ENCODE measurements at places on chromosomes 11 and 22.
A peak's percentile ranks its signal among the peaks of the same experiment; 100 is the strongest.

DNA sequence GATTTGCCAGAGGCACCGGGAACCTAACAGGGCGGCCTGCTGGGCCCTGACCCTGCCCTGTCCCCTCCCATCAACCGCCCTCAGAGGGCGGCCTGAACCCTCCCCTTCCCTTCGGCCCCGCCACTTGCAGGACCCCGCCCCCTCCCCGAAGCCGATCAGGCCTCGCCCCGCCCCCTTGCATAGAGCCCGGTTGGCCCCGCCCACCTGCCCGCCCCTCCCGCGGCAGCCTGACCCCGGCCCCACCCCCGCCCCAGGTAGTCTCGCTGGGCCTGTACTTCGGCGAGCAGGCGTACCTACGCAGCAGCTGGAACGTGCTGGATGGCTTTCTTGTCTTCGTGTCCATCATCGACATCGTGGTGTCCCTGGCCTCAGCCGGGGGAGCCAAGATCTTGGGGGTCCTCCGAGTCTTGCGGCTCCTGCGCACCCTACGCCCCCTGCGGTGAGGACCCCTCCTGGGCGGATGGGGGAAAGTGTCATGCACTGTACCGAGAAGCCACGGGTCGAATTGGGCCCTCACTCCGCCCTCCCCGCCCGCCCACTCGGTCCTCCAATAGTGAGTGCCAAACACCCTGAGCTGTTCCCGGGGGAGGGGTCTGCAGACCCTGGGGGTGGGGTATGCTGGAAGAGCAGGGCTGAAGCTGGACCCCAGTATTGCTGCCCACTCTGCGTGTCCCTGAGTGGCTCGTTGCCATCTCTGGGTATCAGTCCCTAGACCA lies 94.1 kb downstream of the CACNA1I start:
- no peak for DNase-seq

DNA sequence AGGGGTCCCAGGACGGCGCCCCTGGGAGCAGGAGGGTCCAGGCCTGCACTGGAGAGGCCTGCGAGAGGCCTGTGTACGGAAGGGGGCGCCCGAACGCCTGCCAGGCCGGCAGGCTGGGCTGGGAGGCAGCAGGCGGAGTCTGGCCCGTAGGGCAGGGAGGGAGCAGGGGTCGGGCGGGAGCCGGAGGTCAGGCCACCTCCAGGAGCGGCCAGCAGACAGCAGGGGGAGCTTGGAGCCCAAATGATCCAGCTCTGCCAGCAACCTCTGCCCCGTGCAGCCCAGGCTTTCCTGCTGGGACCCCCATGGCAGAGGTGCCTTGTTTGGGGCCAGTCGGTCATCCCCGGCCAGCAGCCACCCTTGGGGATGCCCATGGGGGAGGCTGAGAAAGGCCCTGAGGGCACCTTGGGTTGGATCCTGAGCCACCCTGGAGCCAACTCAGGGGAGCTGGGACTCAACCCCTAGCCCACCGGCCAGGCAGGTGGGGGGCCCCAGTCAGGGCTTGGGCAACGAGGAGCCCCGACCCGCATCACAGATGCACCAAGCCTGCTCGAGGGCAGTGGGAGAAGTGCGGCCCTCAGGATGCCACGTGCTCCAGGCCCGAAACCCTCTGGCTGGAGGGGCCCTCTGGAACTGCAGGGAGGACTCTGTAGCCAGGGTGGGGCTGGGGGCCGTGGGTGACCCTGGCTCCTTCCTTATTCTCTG lies 9.6 kb upstream of the SYT8 start:
- no peak for DNase-seq

DNA sequence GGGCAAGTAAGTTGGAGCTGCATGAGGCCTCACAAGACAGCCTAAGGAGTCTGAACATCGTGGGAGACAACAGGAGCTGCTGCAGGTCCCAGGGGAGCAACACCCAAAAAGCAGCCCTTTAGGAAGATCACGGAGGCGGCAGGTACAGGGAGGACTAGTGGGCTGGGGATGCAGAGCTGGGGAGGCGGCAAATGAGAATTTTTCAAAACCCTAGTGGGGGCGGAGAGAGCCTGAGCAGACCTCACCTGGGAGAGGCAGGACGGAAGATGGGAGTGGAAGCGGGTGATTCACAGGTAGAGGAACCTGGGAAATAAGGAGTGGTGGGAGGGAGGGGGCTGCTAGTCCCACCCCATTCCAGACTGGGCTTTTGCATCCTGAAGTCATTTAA lies 42.1 kb downstream of the DKK3 start:
- DNase-seq = no peak

GRCh38 chr22:16806401-16806800 lies 18.8 kb downstream of the XKR3 start:
- peak; percentile 9 for DNase-seq

GRCh38 chr11:2204361-2205213 lies 33.0 kb upstream of the TH start:
- no peak for DNase-seq

- DNase-seq = peak; percentile 55
Measured at GRCh38 chr11:128509621-128510389, 77.6 kb downstream of the ETS1 start.

DNA sequence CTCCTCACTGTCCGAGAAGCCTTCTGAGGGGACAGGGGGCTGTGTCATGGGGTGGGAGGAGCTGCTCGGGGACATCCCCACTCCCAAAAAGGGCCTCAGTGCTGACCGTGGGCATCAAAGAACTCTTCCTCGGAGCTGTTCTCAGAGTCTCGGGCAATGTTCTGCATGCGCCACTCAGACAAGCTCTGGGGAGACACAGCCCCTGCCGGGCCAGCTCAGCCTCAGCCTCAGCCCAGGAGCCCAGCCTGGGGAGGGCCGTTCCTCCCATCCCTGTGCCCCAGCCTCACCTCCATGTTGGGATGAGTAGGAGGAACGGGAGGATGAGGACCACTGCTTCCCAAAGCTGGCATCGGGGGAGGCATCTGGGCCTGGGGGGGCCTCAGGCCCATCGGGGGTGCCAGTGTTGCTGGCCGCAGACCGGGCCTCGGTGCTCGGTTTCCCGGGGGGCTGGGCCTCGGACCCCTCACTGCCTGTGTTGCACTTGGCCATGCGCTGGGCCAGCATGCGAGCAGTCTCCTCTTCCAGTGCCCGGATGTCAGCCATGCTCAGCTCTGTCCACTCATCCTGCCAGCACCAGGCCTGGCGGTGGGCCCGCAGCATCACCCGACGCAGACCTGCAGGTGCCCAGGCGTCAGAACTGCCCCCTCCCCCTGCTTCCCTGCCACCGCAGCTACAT lies 5.2 kb downstream of the PITPNM1 start:
- DNase-seq = no peak

Data from foreskin keratinocyte (primary cell).